Activated naive CD8-positive, alpha-beta T cell treated with anti-CD3 and anti-CD28 coated beads, Interleukin-2, amount 50 U/mL, for 16 hours (primary cell): ENCODE measurements at places on chromosomes 13 and 19.

GRCh38 chr13:82674546-82674945 is 1207.7 kb downstream of the SLITRK1 start:
- no peak for DNase-seq

DNA sequence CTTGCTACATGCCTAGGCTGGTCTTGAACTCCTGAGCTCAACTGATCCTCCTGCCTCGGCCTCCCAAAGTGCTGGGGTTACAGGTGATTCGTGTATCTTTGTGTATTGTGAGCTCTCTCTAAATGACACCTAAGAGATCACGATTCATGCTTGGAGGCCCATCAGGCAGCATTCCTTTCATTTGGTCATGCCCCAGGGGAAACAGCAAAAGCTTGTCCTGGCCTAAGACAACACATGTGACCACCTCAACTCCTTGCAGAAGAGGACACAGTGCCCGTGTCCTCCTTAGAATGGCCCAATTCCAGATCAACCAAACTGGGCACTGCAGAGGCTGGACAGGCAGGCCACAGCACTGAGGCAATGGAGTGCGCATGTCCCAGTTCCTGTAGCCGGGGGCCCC is 32.5 kb downstream of the ZC3H4 start:
- DNase-seq = no peak

DNA sequence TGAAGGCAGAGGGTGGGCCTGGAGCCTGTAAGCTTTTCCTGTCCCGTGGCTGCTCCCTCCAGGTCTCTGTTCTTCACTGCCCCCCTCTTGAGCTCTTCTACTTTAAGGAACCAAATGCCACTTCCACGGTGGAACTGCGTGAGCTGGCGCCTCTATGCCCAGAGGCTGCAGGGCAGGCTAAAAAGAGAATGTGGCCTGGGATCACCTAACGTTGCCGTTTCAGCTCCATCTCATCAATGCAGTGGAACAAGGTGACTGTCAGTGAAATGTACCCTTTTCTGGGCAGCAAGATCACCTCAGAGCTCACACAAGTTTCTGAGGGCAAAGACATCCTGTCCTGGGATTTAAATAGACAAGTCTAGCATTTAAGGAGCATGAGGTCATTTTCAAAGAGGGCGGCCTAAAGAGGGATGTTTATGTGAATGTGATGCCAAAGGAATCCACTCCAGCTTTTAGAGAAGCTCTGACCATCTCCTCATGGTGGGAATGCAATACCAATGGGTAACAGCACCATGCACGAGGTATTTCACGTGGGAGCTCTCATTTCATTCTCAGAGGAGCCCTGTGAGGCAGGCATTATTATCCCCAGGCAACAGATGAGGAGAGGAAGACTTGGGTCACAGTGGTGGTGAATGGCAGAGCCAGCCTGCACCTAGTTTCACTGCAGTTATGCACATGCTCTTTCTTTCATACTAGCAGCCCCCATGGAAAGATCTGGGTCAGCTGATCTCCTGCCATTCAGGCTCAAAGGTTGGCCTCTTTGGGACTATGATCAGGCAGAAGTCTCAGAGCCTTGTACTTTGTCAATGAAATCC is 39.3 kb downstream of the RGCC start:
- no peak for DNase-seq

DNA sequence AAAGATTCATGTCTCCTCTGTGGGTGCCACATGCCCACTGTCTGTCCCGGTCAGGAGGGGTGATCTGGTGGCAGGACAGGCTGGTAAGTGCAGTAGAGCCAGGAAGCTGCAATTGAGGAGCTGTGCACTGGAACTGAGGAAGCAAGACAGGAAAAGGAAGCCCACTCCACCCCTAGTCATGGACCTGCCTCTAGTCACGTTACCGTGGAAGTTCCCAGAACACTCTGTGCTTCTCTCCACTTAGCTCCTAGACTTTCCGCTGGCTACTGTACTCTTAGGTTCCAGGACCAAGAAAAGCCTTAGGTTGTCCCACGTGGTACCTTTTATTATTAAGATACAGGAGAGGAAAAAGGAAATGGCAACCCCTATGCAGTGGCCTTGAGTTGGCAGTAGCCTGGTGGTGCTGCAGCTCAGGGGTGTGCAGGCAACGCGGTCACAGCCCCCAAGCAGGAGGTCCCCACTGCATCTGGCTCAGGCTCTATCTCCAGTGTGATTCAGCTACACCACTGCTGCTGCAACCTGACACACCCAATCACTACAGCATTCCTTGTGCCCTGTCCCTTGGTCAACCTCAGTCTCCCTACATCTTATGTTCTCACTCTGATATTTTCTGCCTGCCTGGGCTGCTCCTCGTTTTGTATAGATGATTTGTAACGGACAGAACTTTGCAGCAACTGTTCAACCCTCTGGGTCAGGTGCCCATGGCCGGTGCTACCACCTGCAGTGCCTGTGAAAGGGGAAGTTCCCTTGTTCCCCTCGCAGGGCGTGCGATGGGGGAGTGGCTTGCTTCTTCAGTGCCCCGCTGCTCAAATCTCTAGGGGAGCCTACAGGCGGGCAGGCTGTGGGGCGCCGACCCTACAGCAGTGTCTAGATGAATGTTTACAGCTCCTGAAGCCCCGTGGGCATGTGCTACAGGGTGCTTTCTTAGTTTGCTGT is 24.4 kb upstream of the GPR12 start:
- DNase-seq = no peak

- DNase-seq = no peak
Observed at GRCh38 chr13:105817498-105817897, 718.0 kb downstream of the EFNB2 start.

DNA sequence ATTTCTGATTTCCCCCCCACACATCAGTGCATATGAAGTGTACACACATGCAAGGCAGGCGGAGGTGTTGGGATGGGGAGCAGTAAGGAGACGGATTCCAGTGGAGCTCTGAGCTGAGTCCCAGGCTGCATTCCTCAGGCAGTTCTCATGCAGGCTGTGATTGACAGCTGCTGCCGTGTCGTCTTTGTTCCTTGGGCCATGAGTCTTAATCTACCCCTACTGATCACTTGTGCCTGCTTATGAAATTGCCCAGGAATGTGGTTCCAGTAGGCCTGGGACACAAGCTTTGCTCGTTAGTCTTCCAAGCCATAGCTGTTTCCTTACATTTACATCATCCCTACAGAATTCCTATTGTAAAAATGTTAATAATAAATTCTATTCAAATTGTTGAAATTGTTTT is 1241.9 kb downstream of the UQCRFS1 start:
- DNase-seq = no peak

DNA sequence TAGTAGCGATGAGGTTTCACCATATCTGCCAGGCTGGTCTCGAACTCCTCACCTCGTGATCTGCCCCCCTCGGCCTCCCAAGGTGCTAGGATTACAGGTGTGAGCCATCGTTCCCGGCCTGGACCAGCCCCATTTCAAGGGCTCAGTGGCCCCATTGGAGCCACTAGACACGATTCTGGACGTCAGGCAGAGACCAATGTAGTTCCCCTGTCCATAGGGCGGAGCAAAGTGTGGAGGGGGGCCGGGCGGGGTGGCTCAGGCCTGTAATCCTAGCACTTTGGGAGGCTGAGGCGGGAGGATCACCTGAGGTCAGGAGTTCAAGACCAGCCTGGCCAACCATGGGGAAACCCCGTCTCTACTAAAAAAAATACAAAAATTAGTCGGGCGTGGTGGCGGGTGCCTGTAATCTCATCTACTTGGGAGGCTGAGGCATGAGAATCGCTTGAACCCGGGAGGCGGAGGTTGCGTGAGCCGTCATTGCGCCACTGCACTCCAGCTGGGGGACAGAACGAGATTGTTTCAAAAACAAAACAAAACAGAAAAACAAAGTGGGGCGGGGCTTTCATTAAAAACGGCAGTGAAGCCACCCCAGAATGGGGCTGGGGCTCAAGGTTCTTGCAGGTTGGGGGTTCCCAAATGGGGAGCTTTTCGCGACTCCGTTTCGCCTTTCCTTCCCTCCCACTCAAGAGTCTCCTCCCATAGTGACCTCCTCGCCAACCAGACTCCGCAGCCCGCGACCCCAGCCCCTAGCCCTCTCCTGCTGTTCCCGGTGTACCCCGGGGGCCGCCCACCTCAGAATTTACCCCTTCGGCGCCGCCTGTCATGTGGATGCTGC is 758 bp upstream of the TECR start:
- no peak for DNase-seq

DNA sequence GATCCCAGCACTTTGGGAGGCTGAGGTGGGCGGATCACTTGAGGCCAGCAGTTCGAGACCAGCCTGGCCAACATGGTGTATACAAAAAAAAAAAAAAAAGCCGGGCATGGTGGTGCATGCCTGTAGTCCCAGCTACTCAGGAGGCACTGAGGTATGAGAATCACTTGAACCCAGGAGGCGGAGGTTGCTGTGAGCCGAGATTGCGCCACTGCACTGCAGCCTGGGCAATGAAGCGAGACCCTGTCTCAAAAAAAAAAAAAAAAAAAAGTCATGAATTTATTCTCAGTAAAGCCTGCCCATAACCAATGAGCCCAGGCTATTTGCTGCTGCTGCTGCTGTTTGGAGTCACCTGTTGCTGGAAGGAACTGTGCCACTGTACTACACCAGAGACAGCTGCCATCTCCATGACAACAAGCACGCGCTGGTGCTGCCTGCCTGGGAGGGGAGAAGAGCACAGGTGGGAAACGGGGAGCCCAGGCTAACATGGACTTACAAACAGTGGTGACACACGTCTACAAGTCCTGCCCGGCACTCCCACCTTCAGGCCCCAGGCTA is 11.3 kb downstream of the ZFR2 start:
- no peak for DNase-seq

DNA sequence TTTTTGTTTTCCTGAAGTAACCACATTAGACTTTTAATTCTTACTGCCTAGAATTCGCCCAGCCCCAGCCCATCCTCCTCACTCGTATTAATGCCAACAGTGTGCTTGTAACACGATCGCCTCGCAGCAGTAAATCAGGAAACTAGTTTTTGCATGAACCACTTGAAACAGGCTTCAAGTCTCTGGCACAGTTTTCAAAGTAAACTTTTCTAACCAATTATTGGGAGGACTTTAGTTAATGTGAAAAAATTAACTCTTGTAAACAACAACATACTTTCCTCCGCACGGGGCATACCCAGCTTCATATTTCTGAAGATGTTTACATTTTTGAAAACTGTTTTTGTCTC is 39.2 kb downstream of the TNFRSF19 start:
- DNase-seq = no peak

DNA sequence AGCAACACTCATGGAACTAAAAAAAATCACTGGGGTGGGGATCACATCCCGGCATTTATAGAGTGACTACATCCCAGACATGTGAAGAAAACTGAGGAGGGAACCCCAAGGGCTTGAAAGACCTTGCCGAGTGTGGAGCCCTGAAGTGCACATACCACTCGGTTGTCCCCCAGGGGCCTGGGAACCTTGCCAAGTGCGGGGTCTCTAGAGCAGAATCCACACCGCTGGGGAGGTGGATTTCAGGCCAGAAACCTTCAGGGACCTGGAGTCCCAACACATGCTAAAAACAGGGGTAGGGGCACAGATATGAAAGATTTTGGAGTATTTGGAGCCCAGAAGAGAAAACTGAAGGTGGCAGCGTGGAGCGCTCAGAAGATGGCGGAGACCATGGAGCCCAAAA is 35.2 kb downstream of the ERICH4 start:
- DNase-seq = no peak

GRCh38 chr19:19202707-19203011 is 555 bp downstream of the NR2C2AP start:
- DNase-seq = no peak

- DNase-seq = no peak
Observed at GRCh38 chr13:108439556-108439955, 170.0 kb downstream of the TNFSF13B start.

GRCh38 chr19:45357445-45357783 is 13.0 kb downstream of the ERCC2 start:
- no peak for DNase-seq

DNA sequence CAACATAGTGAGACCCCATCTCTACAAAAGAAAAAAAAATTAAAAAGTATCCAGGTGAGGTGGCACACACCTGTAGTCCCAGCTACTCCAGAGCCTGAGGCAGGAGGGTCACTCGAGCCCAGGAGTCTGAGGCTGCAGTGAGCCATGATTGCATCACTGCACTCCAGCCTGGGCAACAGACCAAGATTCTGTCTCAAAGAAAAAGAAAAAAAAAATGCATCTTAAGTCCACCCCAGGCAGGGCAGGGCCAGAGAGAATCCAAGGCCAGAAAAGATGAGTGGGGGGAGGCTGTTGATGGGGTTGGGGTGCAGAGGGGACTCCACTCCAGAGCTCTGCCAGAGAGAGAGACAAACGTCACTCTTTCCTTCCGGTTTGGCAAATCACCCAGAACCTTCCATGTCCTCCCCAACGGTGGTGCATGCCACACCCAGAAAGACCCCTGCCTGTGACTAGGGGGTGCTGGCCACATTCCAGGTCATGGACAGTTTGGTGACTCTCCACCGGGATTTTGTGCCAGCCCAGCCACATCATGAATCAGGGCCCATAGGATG is 431 bp downstream of the FUT3 start:
- no peak for DNase-seq

GRCh38 chr13:82330499-82330898 is 1551.8 kb downstream of the SLITRK1 start:
- DNase-seq = no peak
